ENCODE measurements at places on chromosomes 5 and 9.

GRCh38 chr5:30608501-30608900 is 585.0 kb upstream of the CDH6 start:
- no peak for DNase-seq

DNA sequence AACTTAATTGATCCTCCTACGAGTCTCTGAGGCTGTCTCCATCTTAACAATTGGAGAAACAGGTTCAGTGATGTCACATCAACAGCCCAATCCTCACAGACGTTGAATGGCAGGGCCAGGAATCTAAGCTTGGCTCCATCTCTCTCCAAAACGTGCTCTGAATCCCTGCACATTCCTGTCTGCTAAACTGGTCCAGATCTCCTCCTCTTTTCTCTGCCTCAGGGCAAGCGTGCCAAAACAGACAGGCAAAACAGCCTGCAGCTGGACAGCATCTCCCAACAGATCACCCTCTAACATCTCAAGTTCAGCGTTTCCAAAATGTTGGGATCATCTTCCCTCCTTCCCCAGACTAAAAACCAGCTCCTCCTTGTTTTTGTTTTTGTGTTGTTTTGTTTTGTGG is 6.6 kb downstream of the FBP1 start:
- DNase-seq = no peak

DNA sequence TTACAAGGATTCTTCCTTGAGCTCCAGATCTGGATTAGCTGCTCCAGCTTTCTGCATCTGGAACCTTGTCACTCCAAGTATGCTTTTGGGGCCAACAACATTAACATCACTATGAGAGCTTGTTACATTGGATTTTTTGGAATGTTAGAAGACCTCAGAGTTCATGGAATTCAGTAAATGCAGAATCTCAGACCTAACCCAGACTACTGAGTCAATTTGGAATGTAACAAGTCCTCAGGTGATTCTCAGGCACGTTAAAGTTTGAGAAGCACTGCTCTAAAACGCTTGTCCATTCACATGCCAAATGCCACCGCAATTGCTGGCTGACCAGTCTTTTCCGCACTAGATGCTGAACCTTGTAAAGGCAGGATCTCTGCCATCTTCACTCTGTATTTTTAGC is 251.4 kb upstream of the TRIM32 start:
- no peak for DNase-seq

- DNase-seq = no peak
Measured at GRCh38 chr5:9015937-9016270, 530.0 kb downstream of the SEMA5A start.

GRCh38 chr9:94782355-94783101 is 56.0 kb downstream of the AOPEP start:
- no peak for DNase-seq

- DNase-seq = no peak
Measured at GRCh38 chr5:86570427-86571083, 47.2 kb upstream of the COX7C start.

DNA sequence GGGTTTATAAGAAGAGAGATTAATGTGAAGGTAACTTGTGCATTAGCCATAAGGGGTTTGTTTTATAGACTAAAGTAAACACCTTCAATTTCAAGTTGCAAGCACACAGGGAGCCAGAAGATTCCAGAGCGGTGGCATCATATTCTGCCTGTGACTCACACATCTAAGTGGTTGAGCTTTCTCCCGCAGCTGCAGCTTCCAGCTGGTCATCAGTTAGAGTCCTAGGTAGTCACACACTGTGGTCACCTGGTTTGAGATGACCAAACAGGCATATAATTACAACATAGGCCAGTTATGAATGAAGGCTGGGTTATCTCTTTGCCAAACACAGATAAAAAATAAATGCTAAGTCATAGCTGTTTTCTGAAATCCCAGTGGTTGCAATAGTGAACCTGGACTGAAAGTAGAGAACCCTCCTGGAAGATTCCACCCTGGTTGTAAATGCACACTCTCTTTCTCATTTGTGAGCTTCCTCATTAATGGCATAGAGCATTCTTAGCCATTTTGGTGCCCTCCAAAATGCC is 171.3 kb downstream of the GDNF start:
- DNase-seq = peak; percentile 82

DNA sequence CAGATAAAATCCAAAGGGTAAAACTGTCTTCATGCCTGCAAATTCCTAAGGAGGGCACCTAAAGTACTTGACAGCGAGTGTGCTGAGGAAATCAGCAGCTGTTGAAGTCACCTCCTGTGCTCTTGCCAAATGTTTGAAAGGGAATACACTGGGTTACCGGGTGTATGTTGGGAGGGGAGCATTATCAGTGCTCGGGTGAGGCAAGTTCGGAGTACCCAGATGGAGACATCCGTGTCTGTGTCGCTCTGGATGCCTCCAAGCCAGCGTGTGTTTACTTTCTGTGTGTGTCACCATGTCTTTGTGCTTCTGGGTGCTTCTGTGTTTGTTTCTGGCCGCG is 727 bp upstream of the ADRB2 start:
- DNase-seq = no peak

DNA sequence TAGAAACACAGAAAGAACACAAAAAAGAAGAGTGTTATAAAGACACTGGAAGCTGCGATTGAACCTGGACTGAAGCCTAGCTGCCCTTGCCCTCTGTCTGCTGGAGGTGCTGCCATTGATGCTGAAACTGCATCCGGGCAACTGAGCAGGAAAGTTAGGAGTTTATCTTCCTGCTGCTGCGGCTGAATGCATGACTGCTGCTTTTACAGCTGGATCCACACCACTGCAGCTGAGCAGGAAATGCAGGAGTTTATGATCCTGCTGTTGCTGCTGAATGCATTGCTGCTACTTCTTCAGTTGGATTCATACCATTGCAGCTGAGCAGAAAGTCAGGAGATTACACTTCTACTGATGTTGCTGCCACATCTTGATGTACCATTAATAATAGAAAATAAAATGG is 21.8 kb upstream of the JAKMIP2 start:
- no peak for DNase-seq

DNA sequence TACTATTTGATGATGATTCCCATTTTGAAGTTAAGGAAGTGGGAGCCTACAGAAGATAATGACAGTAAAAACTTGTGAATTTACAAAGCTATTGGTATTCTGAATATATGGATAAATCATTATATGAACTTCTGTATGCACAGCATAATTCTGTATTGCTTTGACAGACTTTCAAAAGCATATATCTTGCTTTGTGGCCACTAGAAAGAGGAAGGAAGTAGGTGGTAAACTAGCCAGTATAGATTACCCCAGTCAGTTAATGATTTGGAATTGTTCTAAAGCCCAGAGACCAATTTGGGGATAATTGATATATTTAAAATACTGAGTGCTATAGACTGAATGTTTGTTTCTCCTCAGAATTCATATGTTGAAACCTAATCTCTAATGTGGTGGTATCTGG is 53.0 kb downstream of the NR2F1 start:
- DNase-seq = no peak

DNA sequence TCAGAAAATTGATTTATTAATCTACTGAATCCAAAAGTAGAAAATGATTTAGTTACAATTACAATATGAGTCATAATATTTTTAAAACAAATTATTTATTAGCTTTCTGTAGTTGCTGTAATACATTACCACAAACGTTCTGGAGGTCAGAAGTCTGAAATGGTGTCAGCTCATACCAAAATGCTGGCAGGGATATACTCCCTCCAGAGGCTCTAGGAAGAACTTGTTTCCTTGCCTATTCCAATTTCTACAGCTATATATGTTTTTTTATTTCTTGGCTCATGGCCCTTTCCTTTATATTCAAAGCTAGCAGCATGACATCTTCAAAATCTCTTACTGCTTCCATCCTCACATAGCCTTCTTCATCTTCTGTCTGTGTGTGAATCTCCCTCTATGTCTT is 667.9 kb upstream of the ITGA1 start:
- DNase-seq = no peak

DNA sequence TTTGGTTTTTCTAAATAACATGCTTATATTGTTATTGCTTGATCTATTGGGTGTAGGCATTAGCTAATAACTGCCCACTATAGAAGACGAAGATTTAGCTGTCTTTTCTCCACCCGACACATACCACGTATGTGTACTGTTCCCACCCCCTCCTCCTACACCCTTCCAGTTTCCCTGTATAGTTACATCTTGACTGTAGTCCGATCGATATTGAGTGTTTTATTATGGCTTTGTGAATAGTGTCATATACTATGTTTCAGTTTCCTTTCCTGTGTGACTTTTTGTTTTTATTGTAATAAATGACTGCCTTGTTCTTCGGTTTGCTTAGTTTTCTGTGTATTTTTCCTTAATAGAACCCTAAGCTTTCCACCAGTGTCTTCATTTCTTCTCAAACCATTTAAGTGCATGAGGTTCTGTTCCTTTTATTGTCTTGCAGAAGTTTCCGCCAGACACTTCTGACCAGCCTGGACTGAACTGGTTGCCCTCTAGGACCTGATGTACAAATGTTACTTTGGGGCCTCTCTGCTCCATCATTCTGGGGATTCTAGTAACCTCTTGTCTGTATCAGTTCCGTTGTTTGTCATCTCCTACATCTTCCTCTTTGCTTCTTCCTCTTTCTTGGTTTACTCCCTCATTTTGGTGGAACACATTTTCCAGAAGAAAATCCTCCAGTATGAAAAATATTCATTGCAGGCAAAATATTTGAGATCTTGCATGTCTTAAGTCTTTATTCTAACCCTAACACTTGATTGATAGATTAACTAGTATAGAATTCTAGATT is 61.8 kb downstream of the PRKACG start:
- DNase-seq = no peak

GRCh38 chr5:133338504-133339355 is 273.6 kb downstream of the FSTL4 start:
- DNase-seq = no peak

GRCh38 chr9:98289614-98290201 is 34.3 kb upstream of the TBC1D2 start:
- no peak for DNase-seq

- no peak for DNase-seq
Measured at GRCh38 chr5:81924442-81924841, 47.4 kb upstream of the ATG10 start.

GRCh38 chr9:123238365-123238764 is 30.0 kb downstream of the STRBP start:
- no peak for DNase-seq

DNA sequence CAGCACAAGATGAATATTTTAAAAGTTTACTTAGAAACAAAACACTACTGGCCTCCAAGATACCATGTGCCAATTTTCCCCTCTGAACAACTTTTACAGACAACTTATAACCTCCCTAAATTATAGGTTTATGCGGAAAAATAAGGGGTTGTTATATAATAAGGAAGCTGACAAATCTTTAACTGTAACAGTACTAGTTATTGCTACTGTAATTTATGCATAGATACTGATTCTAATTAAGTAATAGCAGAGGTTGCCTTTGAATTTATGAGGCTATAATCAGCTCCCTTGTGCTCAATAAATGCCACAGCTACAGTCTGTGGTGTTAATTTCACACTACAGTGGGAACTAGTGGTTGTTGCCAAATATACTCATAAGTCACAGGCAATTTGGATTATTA is 291.3 kb upstream of the PCSK5 start:
- DNase-seq = no peak

DNA sequence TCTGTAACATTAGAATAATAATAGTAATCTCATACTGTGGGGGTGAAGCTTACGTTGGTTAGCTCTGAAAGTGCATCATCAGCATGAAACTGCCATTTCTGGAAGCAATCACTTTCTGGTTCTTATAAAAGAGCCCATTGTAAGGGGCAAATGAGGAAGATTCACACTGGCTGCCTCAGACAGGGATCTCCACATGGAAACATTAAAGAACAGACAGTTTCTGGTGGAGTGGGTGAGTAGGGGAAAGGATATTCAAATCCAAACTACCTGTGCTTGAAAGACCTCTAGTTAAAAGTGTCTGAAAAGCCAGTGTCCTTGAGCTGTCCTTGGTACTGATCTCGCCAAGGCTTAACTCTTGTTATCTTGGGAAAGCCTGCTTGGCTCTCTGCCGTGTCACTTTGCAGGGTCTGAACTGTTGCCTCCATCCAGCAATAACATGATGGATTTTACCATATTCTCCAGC is 19.1 kb upstream of the SLC31A2 start:
- DNase-seq = no peak

DNA sequence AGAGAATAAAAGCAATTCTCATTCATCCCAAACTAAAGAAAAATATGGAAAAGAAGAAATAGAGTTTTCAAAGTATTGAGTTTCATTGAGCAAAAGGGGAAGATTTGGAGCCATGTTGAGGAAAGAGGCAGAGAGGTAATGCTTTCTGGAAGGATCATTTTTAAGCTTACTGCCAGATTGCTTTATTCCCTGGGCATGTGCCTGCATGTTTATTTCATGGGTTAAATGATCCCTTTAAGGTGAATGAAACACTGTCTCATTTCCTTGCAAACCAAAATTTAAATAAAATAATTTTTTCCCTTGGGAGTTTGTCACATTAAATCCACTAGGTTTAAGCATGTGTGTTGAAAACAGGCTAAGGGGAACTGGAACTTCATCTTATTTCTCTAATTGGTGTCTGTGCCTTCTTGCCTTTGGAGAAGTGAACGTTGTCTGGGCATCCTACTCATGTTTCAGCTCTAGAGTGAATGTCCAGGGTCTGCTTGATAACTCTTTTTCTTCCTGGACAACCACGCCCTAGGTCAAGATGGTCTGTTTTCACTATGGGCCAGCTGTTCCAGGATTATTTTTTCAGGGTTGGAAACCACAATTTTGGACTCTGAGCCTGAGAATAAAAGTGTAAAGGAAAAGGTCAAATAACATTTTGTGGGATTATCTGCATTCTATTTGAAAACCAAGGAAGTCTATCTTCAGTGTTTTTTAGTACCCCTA is 114.1 kb upstream of the ELL2 start:
- no peak for DNase-seq

GRCh38 chr5:67246546-67247268 is 50.1 kb upstream of the CD180 start:
- no peak for DNase-seq

GRCh38 chr5:1955586-1955985 is 72.9 kb upstream of the IRX4 start:
- DNase-seq = no peak

DNA sequence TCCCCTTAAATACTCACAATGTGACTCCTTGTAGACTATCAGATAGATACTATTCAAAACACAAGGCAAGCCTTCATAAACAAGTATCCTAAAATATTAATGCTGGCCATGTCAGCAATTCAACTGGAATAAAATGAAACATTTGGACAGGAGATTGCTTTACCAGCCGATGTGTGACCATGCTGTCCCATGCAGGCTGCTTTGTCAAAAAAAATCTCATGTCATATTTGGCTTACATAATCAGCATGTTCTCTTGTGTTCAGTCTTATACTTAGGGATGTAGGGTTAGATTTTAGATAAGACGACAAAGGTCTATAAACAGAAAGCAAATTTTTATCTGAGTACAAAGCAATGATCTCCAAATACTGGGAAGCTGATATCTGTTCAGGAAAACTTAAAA is 108.5 kb downstream of the NR6A1 start:
- no peak for DNase-seq

DNA sequence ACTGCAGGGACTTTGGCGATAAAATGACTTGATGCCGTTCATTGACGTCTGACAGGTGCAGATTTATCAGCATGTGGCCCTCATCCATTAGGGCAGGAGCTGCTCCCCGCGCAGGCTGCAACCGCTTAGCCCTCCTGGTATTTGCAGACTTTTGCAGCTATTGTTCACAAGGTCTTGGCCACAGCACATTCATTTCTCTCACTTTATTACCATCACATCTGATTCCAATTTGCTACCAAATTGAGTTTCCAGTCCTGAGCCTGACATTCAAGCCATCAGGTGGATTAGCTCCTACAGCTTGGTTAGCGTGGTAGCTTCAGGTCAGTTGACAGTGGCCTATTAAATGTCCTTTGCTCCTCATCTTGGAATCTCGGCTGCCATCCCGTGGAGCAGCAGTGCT is 299.2 kb downstream of the CD180 start:
- no peak for DNase-seq
